LoVo (cell line): ENCODE measurements at places on chromosomes 2 and 18.
A peak's percentile ranks its signal among the peaks of the same experiment; 100 is the strongest.

GRCh38 chr2:156999661-157000060, 257.8 kb upstream of the GALNT5 start:
- no peak for DNase-seq

DNA sequence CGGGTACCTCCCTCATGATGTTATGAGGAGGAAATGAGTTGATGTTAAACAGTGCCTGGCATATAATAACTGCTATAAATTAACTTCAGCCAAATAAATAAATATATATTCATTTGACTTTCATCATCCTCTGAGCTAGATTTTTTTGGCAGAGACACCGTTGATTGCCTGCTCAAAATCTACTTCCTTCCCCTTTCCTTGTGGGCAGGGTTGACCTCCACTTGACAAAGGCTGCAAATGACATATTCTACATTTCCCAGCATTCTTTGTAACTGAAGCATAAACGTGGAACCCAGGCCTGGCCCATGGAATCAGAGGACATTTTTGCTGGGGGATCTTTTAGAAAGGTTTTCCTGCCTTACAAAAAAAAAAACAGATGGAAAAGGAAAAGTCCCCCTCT, 177.8 kb downstream of the TXNL1 start:
- DNase-seq: no peak

- no peak for DNase-seq
Observed at GRCh38 chr2:27095745-27096651, 9.4 kb downstream of the KHK start.

- no peak for DNase-seq
Observed at GRCh38 chr18:62434798-62435197, 88.0 kb upstream of the ZCCHC2 start.

GRCh38 chr2:121567957-121568409, 37.3 kb downstream of the RNU4ATAC start:
- no peak for DNase-seq

DNA sequence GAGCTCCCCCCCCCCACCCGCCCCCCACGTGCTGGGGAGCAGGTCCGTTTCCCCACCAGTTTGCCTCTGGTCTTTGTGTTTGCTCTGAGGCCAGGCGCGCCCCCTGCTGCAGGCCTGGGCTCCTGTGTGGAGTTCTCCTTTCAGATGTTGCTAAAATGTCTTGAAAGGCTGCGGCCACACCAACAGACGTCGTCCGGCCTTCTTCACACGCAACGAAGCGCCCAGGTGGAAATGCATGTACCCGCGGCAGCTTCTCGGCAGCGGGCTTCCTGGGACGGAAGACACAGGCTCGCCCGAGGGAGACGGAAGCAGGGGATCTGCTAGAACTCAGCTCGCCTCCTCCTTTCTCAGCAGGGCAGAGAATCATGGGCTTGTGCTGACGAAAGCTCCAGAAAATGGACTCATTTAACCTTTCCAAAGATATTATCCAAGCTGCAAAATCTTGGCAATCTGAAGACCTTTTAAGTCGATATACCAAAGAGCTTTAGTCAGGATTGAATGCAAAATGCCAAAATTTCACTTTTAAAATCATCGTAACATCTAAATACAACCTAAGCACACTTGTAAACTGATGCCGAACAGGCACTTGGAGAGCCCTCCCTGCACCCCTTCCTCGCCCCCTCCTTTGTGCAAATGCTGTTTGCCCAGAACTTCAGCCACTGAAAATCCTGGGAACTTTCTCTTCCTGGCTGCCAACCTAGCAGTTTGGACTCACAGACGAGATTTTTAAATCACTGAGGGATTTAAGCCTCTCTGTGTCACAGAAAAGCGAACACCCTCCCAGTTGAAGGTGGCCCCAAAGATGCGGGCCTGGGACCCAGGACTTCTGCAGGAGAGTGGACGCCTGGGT, 125.5 kb upstream of the ZNF516 start:
- DNase-seq: no peak

- DNase-seq: no peak
Observed at GRCh38 chr2:119486196-119486827, 38.0 kb downstream of the SCTR start.

DNA sequence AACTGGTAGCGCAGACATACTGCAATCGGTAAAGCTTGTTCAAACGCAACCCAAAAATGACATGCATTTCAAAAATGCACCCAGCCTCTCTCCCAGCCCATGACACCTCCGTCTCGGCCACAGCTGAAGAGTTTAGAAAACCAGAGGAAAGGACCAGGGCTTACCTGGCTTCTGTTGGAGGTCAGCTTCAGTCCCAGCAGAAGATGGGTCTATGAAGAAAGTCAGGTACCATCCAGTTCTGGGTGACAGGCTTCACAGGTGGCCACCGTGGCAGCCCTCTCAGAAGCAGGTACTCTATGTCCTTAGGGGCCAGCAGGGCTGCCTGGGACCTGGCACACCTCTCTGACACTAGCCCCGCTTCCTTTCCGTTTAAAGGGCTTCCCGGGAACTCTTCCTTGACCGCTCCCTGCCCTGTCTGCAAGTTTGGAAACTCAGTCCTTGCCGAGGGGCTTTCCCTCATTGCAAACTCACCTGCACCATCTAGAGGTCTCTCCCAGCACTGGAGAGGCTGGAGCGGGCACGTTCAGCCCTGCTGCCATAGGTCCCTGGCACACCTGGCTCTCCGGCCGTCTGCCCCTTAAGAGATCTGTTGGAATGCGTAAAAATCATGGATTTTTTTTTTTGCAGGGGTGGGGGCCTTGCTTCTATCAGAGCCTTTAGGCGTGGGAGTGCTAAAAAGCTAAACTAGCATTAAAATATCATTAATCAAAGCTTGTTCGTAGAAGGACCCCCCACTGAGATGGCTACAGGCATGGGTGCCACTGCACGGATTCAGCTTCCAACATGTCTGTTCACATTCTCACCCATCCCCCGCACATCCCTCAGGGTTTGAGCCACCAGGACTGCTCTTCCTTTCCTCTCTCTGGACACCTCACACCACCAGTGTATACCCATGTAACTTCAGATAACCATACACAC, at the start of gene EDAR:
EDAR (minus strand) TSS at position 425 of the 918 bp plus-strand sequence. CDS start 58,206 bp downstream, outside the sequence.
- peak; percentile 76 for DNase-seq

GRCh38 chr2:43110442-43110871, 115.9 kb downstream of the ZFP36L2 start:
- no peak for DNase-seq

DNA sequence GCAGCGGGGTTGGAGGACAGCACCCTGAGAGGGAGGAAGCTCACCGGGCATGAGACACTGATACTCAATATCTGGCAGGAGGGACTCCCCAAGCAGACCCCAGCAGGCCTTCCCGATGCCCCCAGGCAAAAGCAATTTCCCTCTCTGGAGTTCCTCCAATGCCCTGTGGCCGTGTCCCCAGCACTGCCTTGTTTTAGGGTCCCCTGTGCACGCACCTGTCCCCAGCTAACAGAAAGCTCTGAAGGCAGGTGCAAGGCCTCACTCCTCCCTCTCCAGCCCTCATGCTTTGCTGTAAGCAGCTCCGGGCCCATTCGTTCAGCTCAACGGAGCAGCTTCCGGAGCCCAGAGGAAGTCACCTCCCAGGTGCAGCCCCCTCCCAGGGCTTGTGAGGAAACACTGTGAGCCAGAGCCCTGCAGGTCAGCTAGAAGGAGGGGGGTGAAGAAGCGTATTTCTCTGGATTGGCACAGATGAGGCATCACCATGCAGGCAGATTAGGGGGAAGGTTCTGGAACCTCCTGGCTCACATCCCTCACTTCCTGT, 50.3 kb upstream of the ID2 start:
- no peak for DNase-seq

- DNase-seq: no peak
Observed at GRCh38 chr2:33153008-33153407, 206.3 kb downstream of the LTBP1 start.

DNA sequence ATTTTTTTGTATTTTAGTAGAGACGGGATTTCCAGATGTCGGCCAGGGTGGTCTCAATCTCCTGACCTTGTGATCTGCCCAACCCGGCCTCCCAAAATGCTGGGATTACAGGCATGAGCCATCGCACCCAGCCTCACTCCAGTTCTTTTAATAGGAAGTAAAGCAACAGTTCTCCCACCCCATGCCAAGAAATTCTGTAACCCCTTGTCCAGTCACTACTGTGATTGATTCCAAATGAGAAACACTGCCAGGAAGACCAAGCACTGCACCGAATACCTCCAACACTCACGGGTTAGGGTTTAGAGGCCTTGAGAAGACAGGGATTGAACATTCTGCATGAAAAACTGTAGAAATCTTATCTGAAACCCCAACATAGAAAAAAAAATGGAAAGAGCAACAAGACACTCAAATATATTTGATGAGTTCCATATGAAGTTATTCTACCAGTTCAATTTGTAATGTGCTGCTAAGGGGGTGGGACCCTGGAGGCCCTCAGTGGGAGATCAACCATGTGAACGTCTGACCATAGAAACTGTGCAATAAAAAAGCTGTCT, 48.2 kb upstream of the BIN1 start:
- DNase-seq: no peak

DNA sequence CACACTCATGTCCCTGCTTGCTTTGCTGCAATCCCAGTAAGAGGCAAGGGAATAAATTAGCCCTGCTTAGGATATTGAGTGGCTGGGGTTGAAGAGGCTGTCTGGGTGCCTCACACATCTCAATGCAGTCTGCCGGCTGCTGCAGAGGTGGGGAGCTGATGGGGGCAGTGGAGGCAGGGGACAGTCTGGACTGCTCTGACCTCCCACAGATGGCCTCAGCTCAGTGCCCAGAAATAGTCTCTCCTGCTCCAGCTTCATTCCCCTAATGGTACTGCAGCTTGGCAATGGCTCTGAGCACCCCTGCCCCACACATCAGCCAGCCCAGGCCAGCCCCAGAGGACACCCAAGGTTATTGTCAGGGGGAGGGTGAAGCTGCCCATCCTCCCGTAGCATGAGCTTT, 21.5 kb upstream of the TNS1 start:
- DNase-seq: no peak

DNA sequence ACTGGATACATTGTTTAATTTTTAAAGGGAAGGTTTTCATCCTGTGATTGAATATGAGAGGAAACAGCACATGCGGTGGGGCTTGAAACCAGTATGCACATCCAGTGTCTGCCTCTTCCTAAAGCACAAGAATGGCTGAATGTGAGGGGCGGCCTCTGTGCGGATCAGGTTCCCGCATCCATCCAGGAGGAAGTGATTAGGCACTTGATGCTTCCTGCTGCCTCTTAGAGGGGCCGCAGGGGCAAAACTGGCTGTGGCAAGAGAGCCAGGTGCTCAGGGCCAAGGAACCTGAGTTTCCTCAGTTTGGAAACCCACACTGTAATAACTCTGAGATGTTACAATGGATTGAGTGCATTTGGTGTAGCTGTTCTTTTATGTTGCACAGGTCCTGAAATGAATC, 48.8 kb downstream of the THNSL2 start:
- no peak for DNase-seq

- DNase-seq: no peak
Observed at GRCh38 chr2:195406886-195407603, 250.0 kb upstream of the SLC39A10 start.

DNA sequence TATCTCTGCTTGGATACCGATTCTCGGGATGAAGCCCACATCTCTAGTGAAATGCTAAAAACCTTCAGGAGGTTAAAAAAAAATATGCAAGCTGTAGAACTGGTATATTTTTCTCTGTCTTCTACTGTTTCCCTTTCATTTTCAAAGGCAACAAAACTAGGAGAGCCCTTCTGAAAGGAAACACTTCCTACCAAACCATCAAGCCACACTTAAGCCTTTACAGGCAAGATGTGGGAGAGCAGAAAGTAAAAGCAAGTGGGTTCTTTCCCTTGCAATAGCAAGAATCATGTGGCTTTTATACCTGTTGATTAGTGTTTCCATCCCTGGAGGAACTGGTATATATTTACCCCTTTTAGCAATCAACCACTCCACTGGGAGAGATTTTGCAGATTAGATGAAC, 147.9 kb upstream of the ACAA2 start:
- DNase-seq: no peak

- peak; percentile 31 for DNase-seq
Observed at GRCh38 chr18:33560686-33561370, 17.2 kb upstream of the ASXL3 start.

GRCh38 chr2:212711856-212712255, 173.3 kb upstream of the ERBB4 start:
- no peak for DNase-seq

- DNase-seq: no peak
Observed at GRCh38 chr2:96506016-96506906, 1.1 kb upstream of the NEURL3 start.

GRCh38 chr2:150911766-150912280, 349.8 kb downstream of the RBM43 start:
- no peak for DNase-seq

DNA sequence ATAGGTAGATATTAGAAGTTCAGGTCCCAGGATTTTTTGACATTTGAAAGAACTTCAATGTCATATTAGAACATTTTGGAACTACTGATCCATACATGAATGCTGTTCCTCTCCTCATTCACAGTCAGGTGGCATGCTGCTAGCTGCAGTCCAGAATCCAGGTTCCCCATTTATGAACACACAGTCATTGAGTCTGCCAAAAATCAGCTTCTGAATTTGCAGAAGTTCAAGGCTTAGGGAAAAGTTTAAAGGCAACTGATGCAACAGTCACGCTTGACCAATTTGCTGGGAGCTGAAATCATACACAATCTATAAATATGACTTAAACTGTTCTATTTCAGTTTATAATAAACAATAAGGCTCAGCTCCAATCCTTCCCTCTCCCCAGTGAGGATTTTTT, 17.3 kb upstream of the TTR start:
- no peak for DNase-seq

DNA sequence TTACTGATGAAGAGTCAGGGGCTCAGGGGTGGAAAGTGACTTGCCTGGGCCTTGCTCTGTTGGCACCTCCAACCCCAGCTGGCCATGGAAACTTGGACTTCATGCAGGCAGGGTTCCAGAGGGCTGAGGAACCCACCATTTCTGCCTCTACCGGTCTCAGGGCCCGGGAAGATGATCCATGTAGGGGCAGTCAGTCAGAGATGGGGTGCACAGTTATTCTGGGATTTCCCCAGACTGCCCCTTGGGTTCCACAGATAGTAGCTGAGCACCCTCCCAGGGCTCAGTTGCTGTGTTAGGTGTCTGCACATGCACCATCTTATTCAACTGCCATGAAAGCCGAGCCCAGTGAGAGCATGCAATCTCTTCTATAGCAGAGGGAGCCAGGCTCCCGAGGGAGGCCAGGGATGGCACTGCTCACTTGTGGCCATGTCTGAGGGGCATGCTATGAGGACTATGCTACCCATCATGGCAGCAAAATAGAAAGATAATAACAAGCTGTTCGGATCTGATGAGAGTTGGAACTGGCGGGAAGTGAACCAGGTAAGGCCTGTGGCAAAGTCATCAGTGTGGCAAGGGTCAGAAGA, 37.3 kb downstream of the RHOB start:
- DNase-seq: no peak

GRCh38 chr18:22349317-22349898, 68.3 kb downstream of the CTAGE1 start:
- DNase-seq: no peak

- DNase-seq: no peak
Observed at GRCh38 chr2:30048636-30049175, 98.1 kb upstream of the YPEL5 start.

DNA sequence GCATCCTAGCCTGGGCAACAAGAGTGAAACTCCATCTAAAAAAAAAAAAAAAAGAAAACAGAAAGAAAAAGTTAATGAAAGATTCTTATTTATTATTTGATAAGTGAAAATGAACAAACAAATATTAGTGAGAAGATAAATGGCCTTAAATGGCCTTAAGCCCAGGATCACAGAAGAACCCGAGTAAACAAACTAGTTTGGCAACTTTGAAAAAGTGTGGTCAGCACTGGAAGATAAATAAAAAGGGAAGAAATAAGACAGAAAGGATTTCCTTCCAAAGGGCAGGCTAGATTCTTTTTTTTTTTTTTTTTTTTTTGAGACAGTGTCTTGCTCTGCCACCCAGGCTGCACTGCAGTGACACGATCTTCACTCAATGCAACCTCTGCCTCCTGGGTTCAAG, 692.4 kb downstream of the CPS1 start:
- DNase-seq: no peak
